ENCODE measurements at places on chromosomes 12 and 14.

DNA sequence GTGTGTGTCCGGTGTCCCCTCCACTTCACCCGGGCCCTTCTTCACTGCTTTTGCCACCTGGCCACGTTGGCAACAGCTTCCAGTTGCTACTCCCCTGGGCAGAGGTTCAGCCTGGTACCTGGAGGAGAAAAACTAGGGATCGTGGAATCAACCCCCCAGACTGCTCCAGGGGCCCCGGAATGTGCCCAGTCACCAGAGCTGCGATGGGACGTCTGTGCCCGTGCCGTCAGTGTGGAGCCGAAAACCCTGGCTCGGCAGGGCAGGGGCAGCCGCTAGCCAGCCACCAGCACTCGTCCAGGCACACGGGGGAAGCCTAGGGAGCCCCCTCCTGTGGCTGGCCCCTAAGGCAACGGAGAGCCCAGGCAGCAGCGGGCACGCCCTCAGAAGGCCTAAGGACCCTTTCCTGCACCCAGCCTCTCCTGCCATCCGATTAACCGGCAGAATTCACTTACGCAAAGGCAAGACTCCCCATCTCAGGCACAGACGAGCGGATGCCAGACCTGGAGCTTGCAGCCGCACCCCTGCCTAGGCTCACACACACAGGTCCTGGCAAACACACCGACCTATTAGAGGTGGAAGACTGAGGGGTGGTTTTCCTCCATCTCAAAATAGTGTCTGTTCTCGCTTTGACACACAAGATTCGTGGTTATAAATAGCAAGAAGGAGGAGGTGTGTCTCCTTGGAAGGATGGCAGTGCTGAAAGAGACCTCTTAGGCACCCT, 62.6 kb downstream of the FBXL14 start:
- no peak for DNase-seq

DNA sequence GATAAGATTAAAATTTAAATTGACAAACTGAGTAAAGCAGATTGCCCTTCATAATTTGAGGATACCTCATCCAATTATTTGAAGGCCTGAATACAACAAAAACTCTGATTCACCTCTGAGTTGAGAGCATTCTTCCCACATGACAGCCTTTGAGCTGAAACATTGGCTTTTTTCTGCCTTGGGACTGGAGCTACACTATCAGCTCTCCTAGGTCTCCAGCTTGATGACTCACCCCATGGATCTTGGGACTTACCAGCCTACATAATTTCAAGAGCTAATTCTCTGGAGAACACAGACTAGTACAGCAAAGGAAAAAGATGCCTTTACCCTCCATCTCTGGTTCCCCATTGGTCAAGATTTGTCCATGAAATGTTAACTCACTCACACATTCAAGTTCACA, 555.1 kb downstream of the FOXG1 start:
- DNase-seq, result no peak

- no peak for DNase-seq
Observed at GRCh38 chr14:31172084-31172483, 35.5 kb downstream of the HECTD1 start.

DNA sequence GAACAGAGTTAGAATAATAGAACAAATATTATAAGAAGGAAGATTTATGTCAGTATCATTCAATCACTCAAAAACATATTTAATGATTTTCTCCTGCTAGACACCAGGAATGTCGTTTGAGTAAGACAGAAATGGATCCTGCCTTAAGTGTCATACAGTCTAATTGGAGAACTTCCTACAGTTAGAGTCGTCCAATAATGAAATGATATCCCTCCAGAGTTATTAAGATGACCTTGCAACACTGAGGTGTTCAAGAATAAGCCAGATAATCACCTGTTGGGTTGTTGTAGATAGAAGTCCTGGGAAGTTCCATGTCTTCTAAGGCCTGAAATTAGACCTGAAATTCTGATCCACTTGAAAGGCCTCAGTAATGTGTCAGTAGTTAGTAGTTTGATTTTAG, 132.3 kb downstream of the SLC38A4 start:
- DNase-seq, result no peak

DNA sequence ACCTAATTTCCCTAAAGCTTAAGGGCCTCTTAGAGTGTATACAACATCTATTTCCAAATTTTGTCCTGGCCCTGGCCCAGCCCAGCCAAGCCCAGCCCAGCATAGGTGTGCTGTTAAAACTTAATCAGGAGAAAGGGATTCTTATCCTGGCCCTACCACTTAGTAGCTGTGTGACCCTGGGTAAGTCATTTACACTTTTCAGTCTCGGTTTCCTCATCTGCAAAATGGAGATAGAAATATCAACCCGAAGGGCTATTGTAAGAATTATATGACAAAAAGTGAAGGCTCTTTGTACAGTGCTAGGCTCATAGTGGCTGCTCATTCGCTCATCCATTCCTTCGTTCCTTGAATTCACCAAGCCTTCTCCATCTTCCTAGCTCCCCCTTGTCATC, 442 bp downstream of the ERG28 start:
- DNase-seq, result no peak

- peak; percentile 17 for DNase-seq
Observed at GRCh38 chr14:67457782-67458181, 30.7 kb downstream of the TMEM229B start.

DNA sequence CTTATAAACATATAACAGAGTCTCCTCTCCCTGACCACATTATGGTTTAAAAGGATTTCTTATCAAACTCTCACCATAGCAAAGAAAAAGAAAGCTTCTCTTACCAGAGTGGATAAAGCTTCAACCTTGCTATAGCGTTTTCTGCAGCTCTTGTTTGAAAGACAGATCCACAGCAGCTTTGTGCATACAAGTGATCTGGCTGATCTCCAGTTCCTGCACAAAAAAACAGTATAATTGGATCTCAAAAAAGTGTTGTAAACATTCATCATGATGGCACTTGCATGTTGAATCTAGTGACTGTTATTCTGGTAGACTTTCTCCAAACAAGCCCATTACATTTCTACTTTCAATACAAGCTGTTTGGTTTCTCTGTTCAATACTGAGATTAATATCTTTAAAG, 178.9 kb upstream of the MGAT4C start:
- DNase-seq, result no peak

GRCh38 chr14:65791191-65791981, 378.9 kb downstream of the FUT8 start:
- no peak for DNase-seq

DNA sequence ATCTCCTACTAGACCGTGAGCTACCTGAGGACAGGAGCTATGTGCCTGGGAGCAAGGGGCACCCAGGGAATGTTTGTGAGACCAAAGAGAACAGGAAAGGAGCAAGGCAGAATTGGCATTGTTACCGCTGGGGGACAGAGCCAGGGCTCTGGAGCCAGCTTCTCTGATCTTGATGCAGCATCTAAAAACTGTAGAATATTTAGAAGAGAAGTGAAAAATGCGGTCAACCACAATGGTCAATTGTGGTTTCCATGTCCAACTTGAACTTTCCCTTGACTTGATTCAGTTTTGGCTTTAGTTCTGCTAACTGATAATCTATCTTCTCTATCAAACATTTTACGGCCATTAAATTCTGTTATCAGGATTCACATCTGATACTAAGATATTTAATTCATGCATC, 201.2 kb downstream of the ANO4 start:
- no peak for DNase-seq

- no peak for DNase-seq
Observed at GRCh38 chr14:89292579-89293313, 124.3 kb downstream of the FOXN3 start.

GRCh38 chr12:95499772-95500171, 25.8 kb downstream of the METAP2 start:
- DNase-seq, result no peak

- DNase-seq, result no peak
Observed at GRCh38 chr12:74619084-74619483, 81.4 kb downstream of the ATXN7L3B start.

DNA sequence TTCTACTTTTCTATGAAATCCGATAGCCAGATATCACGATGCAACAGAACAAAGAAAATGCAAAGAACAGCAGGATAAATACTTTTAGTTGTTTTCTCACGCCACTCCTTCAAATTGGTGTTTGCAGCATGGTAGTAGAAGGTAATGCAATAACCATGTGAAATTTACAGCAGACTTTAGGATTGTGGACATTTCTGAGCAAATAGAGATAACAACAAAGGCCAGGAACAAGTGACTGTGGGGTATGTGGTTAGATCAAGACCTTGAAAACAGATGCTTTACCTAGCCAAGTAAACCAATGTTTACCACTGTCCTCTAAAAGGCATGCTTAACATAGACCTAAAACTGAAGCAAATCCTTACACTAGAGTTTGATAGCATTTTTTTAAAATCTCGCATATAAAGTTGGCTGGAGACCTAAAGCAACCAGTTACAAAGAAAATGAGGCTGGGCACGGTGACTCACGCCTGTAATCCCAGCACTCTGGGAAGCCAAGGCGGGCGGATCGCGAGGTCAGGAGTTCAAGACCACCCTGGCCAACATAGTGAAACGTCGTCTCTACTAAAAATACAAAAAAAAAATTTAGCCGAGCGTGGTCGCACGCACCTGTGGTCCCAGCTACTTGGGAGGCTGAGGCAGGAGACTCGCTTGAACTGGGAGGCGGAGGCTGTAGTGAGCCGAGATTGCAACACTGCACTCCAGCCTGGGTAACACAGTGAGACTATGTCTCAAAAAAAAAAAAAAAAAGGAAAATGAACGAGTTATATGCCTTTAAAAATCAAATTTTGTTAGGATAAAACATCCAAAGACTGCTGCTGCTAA, 123.2 kb upstream of the FOXN3 start:
- no peak for DNase-seq

- DNase-seq, result no peak
Observed at GRCh38 chr12:54036620-54037359, 3.9 kb downstream of the HOXC5 start.

GRCh38 chr12:57735952-57736740, 2.4 kb downstream of the AGAP2 start:
- no peak for DNase-seq

DNA sequence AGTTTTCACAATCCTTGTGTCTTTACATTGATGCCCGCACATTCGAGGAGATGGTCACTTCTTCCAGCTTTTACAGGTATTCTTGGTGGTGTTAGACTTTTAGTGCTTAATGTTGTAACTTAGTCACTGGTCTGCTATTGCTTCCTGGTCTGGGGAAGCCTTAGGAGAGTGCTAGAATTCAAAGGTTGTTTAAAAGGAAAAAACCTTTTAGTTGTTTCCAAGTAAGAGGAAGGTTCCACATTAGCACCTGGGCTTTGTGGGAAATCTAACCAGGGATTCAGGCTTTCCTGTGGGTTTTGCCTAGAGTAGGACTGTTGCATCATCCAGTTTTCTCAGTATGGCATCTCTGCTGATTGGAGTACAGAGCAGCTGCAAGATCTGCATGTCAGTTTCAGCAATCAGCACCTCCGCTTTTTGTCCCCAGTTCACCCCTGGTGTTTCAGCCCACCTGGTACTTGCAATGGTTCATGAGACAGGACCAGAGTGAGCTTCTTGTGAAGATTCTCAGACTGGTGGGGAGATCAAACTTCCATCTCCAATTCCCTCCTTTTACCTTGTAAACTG, 44.0 kb upstream of the PLBD1 start:
- DNase-seq, result no peak

GRCh38 chr14:69135133-69135532, 17.8 kb downstream of the DCAF5 start:
- no peak for DNase-seq

- no peak for DNase-seq
Observed at GRCh38 chr12:80415466-80415865, 28.6 kb upstream of the PTPRQ start.

- DNase-seq, result no peak
Observed at GRCh38 chr12:76560086-76560491, 518 bp upstream of the OSBPL8 start.

DNA sequence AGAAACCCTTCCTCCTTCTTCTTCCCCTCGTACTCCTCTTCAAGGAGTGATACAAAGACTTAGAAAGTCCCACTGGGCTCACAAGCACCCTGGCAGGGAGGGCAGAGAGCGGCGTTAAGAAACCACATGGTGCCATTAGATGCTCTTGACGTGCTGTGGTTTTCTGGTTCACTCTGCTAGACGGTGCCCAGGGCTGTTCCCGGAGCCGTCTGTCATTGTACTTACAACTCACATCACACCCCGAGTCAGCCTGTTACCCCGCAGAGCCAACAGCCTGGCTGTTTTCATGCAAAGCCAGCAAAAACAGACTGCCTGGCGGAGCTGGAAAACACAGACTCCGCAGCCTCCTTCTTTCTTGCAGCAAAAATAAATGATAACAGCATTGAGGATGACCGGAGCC, 232.6 kb upstream of the TBX3 start:
- DNase-seq, result no peak

DNA sequence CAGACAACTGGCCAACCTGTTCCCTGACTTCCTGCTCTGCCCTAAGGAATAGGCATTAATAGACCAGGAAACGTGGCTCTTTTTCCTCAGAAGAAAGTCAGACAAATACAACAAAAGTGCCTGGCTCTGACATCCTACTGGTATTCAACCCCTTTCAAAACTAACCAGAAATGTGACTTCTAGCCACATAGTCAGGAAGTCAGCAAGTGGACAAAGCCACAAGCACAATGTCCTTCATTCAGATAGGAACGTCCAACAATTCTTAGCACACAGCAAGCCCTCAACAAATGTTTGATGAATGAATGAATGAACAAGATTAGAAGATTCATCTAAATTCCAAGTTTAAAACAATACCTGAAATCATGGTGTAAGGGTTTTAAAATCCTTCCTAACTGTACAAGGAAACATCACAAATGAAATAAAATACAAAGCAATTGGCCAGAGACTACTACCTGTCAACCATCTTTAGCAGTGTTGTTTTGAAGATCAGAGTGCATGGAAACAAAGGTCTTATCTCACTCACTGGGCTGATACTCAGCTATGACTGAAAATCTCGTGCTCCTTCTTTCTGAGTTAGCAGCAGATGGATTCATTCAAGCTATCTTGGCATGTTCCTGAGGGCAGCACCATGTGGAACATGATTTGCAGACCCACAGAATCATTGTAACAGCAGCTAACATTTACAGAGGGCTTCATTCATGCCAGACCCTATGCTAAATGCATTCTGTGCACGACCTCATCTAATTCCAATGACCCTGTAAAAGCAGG, 16.5 kb downstream of the APPL2 start:
- DNase-seq, result no peak

DNA sequence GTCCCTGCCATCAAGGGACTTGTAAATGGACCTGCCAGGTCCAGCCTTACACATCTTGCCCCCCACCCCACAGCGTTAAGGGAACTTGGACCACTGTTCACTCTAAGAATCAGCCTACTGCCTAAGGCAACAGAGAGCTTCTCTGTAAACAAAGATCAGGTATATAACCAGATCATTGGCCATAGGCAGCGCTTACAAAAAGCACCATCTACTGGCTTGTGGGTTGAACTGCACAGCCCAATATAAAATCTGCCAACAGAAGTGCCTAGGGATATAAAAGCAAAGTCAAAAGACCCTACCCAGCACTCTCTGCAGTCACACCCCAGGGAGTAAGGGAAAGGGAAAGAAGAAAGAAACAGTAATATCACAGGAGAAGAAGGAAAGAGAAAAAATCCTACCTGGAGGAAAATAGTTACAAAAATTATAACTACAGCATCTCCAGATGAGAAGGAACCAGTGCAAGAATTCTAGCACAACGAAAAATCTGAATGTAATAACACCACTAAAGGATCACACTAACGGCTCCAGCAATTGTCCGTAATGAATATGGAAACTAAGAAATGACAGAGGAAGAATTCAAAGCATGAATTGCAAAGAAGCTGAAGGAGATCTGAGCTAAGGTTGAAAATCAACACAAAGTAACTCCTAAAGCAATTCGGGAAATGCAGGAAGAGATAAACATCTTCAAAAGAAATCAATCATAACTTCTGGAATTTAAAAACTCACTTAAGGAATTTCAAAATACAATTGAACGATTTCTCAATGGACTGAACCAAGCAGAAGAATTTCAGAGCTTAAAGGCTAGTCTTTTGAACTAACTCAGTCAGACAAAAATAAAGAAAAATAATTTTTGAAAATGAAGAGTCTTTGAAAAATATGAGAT, 95.2 kb upstream of the PCED1B start:
- no peak for DNase-seq
